Thymus (tissue), 14 donors: ENCODE measurements at places on chromosomes 3 and 15.
A peak's percentile ranks its signal among the peaks of the same experiment; 100 is the strongest.

DNA sequence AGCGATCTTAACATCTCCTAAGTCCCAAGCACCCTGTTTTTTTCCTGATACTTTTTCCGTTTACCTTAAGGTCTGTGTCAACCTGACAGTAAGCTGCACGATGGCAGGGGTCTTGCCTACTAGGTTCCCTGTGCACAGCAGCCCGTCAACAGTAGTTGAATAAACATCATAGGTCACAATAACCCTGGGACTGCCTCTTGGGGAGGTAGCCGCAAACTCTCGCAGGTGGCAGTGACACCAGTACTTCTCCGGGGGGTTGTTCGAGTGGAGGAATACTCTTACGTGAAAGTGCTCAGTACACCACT, 365 bp upstream of the PDCD6IP start:
- no peak for DNase-seq

- no peak for DNase-seq
Measured at GRCh38 chr15:64813075-64813474, 12.4 kb downstream of the PIF1 start.

DNA sequence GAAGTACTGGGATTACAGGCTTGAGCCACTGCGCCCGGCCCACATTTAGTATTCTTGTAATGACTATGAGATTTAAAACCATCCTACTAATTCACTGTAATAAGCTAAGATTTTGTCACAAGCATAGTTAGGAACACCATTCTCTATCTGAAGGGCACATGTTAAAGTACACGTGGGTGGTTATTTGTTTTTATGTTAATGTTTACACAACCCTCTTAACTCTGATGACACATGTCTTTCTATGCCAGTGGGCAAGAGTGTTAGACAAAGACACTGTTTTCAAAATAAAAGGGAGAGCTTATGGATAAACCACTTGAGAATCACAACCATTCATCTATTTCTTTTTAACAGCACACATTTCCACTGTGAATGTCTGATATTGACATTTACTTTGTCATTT, 537.6 kb upstream of the IL12A start:
- no peak for DNase-seq

GRCh38 chr3:30201715-30202114, 404.7 kb upstream of the TGFBR2 start:
- no peak for DNase-seq

GRCh38 chr15:34292621-34293020, 45.0 kb downstream of the SLC12A6 start:
- no peak for DNase-seq

DNA sequence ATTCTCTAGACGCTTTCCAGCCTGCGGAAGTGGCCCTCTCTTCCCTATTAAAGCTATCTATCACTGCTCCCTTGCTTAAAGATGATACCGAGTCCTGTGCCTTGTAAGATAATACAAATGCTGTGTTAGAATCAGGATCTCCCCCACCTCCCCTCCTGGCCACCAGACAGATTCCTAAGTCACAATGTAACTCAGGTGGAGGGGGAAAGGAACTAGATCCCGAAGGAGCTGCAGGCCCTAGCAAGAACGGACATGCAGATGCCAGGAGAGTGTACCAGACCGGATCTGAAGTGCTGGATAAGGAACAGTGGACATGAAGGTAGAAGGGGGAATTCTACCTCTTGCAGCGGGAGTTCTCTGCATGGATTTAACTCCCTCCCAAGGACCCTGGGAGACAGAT, 230.7 kb upstream of the LYSMD4 start:
- no peak for DNase-seq

DNA sequence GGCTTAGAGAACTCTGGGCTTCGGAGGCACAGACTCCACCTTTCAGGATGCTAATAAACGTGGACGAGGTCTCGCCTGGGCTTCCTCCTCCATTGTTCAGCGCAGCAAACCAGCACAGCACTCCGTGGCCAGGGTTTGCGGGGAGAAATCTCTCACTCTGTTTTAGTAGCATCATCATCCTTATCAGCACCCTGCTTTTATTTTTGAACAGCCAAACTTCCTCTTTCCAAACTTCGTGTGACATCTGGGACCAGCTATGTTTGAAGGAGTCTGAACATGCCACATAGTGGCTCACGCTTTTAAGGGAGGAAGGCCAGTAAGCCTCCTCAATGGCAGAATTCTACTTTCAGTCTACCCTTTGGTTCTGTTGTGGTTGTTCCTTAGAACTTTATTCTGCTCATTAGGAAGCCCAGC, 149.0 kb downstream of the PGPEP1L start:
- no peak for DNase-seq

DNA sequence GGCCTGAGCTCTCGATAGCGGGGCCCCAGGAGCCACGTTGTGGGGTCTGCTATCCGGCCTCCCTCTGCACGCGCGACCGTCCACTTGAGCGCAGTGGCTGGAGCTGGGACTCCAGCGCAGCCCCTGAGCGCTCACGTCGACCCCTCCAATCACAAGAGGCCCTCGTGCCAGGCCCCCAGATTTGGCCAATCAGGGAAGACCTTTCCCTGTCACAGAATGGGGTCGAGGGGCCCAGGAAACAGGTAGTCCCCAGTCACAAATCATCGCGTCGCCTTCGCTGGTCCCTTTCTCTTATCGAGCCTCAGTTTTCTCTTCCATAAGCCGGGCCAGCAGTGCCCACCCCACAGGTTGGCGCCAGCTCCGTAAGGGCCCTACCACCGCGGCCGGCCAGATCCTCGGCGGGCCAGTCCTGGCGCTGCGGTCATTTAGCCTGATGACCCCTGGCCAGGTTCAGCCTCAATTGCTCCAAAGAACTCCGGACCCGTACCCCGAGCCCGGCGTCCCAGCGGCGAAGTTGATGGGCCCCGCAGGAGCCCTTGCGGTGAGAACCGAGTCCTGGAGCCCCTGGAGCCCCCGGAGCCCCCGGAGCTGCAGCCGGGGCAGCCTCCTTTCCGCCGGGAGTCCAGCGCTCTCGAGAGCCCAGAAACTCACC, 435 bp downstream of the ALDH1L1 start:
- DNase-seq: no peak

GRCh38 chr3:81378552-81379293, 382.7 kb downstream of the GBE1 start:
- DNase-seq: peak; percentile 2
